Stimulated activated naive CD4-positive, alpha-beta T cell treated with Interleukin-2 at 50 U/mL for 16 hours (primary cell): ENCODE measurements at places on chromosomes 16 and 17.

- DNase-seq: no peak
Measured at GRCh38 chr17:50981279-50981678, 115.1 kb upstream of the TOB1 start.

- no peak for DNase-seq
Measured at GRCh38 chr17:53490447-53490968, 332.2 kb upstream of the KIF2B start.

GRCh38 chr17:49471089-49471683 is 23.9 kb upstream of the NGFR start:
- no peak for DNase-seq

GRCh38 chr17:70332356-70333210 is 163.3 kb downstream of the KCNJ2 start:
- no peak for DNase-seq

DNA sequence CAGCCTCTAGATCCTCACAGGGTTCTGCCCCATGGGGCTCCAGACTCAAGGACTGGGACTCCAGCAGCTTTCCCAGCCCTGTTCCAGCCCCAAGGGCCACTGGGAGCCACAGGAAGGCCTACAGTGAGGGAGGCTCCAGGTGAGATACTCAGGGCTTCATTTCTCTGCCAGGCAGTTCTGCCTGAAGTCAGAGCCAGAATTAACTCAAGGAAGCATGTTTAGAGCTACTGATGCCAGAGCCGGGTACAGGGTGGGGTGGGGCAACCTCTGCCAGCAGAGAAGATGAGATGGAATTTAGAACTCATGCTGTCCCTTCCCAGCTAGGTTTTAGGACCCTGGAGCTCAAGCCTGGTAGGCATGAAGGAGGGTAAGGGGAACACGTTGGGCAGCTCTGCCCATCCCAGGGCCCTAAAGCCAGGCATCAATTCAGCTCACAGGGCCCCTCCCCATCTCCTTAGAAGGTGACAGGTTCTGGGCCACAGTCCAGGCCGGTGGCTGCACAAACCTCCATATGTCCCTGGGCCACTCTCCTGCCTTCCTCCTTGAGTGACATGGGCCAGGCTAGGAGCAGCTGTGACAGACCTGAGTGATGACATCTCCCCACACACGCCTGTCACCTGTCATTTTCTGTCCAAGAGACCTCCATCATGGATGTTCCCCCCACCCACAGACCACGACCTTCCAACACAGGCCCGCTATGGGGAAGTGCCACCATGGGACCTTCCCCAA is 24.5 kb upstream of the SPPL2C start:
- no peak for DNase-seq

- DNase-seq: no peak
Measured at GRCh38 chr17:42751628-42752027, 6.8 kb upstream of the EZH1 start.

DNA sequence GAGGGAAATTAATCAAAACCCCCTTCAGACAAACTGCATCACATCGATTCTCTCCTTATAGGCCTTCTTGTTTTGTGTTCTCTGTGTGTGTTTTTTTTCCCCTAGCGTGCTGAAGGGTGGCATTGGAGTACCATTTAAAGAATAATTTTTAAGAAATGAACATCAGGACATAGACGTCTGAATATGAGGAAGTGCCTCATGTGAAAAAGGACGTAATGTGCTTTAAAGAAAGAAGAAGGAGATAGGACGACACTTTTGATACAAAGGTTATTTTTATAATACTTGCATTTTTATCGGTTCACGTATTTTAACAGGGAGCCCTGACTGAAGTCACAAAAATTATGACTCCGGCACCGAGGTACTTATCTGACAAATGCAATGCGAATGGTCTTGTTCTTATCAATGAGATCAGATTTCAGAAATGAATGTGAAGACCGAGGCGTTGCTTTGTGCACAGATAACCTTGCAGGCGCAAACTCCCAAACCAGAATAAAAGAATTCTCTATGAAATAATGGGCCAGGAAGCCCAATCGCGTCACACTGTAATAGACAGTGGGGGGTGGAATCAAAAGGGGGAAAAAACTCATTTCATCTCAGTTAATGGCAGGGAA is 606.3 kb downstream of the MAF start:
- no peak for DNase-seq

GRCh38 chr16:30949650-30950515 is 1.0 kb downstream of the ORAI3 start:
- DNase-seq: peak; percentile 16

GRCh38 chr17:42025191-42025579 is 5.3 kb downstream of the NKIRAS2 start:
- no peak for DNase-seq

DNA sequence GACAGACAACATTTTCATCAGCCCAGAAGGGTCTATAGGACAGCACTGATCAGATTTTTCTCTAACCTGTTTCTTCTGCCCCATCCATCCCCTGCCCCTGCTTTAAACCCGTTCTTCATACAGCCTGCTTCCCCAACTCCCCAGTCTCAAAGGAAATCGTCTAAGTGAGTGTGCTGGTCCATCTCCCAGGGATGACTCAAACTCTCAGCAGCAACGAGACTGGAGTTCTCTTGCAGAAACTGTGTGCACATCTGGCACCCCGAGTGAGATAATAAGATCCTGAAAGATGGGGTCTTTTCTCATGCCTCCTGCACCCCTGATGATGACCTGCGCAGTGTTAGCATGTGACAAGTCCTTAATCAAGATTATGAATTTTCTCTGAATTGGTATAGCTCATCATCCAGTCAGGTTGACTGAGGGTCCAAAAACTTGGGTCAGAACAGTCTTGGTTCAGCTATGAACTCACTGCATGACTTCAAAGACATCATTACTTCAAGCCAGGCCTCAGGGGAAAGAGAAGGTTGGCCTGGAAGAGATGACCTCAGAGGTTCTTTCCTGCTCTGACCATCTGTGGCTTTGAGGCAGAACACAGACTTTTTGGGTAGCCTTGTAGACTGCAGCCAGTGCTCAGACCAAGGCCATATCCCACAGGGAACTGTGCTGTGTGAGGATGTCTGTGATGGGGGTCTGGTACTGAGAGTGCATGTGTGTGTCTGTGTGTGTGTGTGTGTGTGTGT is 117.9 kb downstream of the SPACA3 start:
- DNase-seq: no peak

DNA sequence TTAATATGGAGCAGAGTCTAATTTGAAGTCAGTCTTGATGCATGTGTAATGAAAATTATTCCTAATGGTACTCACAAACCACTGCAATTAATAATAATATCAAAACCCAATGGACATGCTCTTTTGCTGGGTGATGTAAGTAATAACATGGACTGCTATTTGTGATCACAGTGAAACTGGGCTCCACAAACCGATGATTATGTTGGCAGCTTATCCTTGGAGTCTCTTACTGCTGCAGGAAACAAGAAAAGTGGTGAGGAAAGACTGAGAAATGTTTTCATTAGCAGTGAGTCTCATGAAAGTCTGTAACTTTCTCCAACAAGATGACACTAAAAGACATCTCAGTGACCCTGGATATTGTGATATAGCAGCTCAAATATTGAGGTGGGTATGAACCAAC is 45.2 kb downstream of the TMEM100 start:
- no peak for DNase-seq

GRCh38 chr16:48405907-48406306 is 20.7 kb upstream of the SIAH1 start:
- DNase-seq: no peak

DNA sequence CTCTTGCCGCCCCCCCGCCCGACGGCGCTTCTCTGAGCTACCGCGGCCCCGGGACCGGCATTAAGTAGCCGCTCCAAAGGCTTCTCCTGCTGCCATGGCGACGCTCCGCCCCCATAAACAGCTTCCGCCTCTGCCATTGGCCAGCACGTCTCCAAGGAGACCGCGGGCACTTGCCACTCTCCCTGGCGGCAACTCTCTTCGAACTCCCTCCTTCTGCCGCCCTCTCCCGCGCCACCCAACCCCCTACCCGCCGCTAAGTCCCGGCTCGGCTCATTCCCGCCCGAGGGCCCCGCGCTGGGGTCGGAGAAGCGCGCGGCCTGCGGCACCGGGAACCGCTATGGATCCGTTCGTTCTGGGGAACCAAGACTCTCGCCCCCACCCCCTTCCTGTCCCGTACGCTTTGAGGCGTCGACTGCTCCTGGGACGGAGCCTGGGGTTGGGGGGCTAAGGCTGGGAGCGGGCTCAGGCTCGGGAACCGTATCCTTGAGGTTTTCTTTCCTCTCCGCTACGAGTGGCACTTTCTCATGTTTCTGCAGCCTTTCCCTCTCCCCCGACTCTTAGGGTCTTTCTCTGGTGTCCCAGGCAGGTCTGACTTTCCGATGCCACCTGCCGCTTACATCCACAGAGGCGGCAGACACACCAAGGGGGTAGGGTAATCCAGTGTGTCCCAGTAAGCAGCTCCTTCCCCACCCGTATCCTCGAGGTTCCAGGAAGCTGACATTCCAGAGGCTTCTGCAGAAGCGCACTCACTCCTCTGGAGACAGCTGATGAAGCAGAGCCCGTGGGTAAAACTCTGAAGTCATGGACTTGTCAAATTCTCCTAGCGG is at the start of gene FOXJ1:
Gene FOXJ1 (minus strand): TSS at position 34 of the 827 bp plus-strand sequence. CDS start 850 bp downstream, outside the sequence.
- peak; percentile 83 for DNase-seq

DNA sequence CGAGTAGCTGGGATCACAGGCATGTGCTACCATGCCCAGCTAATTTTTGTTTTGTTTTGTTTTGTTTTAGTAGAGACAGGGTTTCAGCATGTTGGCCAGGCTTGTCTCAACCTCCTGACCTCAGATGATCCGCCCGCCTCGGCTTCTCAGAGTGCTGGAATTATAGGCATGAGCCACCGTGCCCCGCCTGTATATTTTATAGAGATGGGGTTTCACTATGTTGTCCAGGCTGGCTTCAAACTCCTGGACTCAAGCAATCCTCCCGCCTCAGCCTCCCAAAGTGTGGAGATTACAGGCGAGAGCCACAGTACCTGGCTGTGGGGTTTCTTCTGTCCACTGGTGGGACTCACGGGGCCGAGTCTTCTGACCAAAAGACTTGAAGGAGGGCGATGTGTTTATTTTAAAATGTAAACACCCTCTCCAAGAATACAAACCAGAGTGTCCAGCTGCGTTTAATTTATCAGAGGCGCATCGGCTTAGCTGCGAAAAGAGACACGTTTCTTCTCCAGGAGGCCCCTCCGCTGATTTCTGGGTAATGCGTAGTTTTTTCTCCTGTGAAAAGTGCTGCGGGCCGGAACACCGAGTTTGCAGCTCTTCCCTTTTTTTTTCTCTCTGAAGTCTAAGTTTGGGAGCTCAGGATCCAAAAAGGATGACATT is 86.9 kb upstream of the CIBAR2 start:
- DNase-seq: no peak

GRCh38 chr16:23398987-23399805 is 53.8 kb downstream of the COG7 start:
- no peak for DNase-seq

- DNase-seq: no peak
Measured at GRCh38 chr16:49644145-49644463, 211.8 kb downstream of the ZNF423 start.

- DNase-seq: no peak
Measured at GRCh38 chr17:9887508-9887907, 17.6 kb downstream of the RCVRN start.
